Glutamatergic neuron (in vitro differentiated cells): ENCODE measurements at places on chromosomes 11 and 22.

DNA sequence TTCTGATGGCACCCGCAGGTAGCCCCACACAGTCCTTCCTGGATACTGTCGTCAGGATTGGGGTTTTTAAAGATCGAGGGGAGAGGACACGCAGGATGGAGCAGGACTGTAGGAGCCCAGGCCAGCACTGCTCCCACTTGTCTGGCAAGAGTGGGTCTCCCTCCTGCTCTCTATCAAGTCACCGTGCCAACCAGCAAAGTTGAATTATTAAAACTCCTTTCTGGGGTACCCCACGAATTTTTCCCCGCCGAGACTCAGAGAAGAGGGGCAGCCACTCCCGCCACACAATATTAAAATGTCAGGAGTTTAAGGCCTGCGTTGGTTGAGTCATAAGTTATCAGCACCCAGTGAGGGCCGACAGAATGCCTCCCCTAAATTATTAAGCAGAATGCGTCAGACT, 10.1 kb downstream of the LMO1 start:
- DNase-seq, result no peak

- DNase-seq, result no peak
Measured at GRCh38 chr11:108220721-108221336, 1.6 kb downstream of the NPAT start.

- no peak for DNase-seq
Measured at GRCh38 chr22:32649515-32650200, 151.8 kb upstream of the TIMP3 start.

DNA sequence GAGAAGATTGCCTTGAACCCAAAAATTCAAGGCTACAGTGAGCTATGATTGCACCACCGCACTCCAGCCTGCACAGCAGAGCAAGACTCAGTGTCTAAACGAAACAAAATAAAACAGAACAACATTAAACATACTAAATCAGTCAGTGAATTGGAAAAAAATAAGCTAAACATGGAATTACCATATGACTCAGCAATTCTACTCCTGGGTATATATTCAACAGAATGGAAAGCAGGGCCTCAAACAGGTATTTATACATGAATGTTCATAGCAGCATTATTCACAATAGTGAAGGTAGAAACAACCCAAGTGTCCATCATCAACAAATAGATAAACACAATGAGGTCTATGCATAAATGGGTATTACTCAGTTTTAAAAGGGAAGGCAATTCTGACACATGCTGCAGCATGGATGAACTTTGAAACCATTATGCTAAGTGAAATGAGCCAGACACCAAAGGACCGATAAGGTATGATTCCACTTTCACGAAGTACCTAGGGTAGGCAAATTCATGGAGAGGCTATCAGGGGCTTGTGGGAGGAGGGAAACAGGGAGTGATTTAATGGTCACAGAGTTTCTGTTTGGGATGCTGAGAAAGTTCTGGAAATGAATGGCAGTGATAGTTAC, 15.5 kb downstream of the NTM start:
- DNase-seq, result no peak

DNA sequence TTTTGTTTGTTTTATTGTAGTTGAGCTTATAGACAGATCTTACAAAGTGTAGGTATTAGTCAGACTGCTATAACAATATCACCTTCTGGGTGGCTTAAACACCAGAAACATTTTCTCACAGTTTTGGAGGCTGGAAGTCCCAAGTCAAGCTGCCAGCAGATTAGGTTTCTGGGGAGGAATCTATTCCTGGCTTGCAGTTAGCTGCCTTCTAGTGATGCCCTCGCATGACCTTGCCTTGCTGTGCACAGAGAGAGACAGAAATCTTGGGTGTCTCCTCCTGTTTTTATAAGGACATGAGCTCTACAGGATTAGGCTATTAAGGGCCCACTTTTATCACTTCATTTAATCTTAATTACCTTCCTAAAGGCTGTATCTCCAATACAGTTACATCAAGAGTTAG, 1635.2 kb downstream of the FAM181B start:
- DNase-seq, result no peak

- DNase-seq, result peak; percentile 93
Measured at GRCh38 chr11:73647459-73648100, 1.2 kb downstream of the PLEKHB1 start.

- no peak for DNase-seq
Measured at GRCh38 chr11:120057028-120057330, 80.9 kb downstream of the TRIM29 start.

DNA sequence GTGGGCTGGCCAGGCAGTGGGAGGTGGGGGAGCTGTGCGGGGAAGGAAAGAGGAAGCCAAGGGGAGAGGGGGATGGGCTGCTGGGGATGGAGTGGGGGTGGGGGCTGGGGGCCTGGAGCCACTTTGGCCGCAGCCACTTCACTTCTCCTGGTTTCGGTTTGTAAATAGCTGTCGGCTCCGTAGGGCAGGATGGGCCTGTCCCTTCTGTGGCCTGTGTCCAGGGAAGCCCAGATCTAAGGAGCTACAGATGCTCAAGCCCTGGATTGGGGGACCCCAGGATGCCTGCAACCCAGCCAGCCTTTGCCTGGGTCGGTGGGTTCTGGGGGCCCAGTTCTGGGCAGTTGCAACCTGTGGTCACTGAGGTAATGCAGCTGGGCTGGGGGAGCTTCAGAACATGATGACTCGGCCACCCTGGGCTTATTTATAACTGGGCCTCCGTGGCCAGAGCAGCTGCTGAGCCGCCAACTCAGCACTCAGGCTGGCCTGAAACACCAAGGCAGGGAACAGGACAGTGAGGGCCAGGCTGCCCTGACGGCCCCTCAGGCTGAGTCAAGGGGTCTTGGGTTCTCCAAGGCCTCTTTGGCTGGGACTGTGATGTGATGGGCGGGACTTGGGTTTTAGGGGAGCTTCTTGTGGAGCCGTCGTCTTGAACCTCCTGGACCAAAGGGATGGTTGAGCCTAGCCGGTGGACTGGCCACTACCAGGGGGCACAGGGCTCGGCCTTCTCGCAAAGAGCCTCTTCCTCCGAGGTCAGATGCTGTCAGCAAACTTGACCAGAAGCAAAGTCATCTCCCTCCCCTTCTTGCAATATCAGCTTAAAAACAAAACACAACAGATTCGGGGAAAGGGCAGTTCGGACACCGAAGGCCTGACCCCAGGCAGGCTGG, 15.0 kb upstream of the SLC39A13 start:
- DNase-seq, result no peak

GRCh38 chr11:6233984-6234386, 451 bp downstream of the FHIP1B start:
- DNase-seq, result no peak
